Activated T-cell treated with anti-CD3 and anti-CD28 coated beads for 4 hours (primary cell): ENCODE measurements at places on chromosomes 5 and 9.

DNA sequence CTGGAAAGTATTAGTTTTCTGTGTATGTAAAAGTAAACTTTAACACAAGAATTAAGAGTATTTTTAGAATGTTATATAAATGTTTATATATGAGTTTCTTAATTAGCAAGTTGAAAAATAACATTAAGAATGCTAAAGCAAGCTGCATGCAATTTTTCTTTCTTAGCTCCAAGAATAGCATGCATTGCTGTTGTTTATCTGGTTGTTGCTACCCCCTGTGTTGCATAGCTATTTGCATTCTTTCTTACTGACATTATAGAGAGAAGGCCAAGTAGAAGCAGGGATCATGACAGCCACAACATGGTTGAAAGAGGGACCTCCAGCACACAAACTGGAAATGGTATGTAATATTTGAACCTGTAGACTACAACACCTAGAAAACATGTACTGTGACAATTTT lies 94.8 kb downstream of the ERCC6L2 start:
- DNase-seq: no peak

- DNase-seq: no peak
Observed at GRCh38 chr9:98178874-98179850, 13.3 kb downstream of the CORO2A start.

DNA sequence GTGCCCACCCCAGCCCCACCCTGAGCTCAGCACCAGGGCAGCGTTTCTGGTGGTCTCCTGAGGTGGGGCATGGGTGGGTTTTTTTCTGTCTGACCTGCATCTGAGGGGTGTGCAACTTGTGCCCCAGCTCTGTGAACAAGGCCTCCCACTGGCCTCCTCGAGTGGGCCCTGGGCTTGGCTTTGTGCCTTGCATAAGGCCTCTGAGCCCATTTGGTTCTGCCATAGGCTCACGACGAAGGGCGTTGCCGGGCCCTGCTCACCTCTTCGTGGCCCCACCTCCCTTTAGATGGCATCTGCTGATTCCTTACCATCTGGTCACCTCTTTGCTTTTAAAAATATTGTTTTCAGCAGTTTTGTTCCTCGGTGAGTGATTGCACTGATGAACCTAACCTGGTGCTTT lies 127.1 kb upstream of the COL5A1 start:
- no peak for DNase-seq

DNA sequence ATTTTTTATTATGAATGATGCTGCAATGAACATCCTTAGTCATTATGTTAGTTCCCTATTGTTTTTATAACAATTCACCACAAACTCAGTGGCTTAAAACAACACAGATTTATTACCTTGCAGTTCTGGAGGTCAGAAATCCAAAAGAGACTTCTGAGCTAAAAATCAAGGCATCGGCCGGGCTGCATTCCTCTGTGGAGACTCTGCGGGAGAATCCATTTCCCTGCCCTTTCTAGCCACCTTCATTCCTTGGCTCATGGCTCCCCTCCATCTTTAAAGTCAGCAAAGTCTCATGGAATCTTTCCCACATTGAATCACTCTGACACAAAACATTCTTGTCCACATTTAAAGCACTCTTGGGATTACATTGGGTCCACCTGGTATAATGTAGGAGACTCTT lies 38.6 kb downstream of the SNX18 start:
- DNase-seq: no peak

GRCh38 chr9:107683566-107683965 lies 194.0 kb upstream of the KLF4 start:
- DNase-seq: no peak

DNA sequence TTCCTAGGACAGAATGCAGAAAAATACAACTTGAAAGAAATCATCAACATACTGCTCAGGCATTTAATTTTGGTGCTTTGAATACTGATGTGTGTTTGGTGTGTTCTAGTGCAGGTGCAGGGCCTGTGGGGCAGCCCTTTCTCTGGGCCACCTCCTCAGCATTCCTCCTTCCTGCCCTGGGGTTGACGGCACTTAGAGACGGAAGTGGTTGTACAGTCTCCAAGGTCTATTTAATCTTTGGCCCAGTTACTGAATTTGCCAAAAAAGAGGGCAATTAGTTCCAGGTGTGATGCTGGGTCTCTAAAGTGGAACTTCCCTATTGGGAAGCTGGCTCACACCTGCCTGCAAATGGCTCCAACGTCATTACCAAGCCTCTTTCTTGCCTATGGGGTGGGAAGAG lies 269.0 kb downstream of the SH3GL2 start:
- no peak for DNase-seq

DNA sequence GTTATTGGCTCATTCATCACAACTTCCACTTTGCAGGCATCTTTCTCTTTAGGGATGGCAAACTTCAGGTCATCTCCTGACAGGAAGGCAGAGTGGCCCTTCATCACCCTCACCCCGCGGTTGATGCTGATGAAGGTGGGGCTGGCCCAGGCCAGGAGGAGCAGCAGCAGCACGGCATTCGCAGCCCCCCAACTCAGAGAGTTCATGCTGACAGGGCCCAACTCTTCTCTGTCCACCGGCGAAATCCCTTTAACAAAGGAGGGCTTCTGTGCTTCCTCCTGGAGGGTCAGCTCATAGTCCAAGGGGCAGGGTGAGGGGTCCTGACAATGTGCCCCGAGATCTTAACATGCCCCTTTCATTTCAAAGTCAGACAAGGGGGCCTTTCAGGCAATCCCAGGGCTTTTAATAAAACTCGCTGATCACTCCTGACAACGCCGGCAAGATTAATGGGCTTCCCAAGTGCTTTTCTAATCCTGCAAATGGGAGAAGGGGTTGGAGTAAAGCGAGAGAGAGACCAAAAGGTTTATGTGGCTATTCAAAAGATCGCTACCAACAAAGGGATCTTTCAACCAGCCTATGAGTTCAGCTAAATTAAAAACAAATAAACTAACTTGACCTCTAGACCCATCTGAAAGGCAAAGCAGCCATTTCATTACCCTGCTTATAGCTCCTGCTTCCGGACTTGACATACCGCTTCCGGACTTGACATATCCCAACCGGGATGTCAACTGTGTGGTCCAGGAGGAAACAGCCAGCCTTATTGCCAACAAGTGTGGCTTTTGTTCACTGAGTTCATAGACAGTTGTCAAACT lies 41.2 kb downstream of the FREM1 start:
- DNase-seq: no peak

- DNase-seq: no peak
Observed at GRCh38 chr5:1247811-1248210, 22.6 kb downstream of the SLC6A18 start.

GRCh38 chr9:138025908-138026307 lies 148.3 kb downstream of the CACNA1B start:
- no peak for DNase-seq

- DNase-seq: no peak
Observed at GRCh38 chr5:162209005-162209605, 141.5 kb downstream of the GABRG2 start.
